ENCODE measurements at places on chromosomes 7 and 10.

GRCh38 chr10:44015702-44016500 lies 367.2 kb upstream of the ZNF32 start:
- no peak for DNase-seq

- DNase-seq: no peak
Observed at GRCh38 chr7:73433924-73434700, 534 bp downstream of the FZD9 start.

GRCh38 chr7:31368620-31369019 lies 28.1 kb upstream of the NEUROD6 start:
- DNase-seq: no peak

DNA sequence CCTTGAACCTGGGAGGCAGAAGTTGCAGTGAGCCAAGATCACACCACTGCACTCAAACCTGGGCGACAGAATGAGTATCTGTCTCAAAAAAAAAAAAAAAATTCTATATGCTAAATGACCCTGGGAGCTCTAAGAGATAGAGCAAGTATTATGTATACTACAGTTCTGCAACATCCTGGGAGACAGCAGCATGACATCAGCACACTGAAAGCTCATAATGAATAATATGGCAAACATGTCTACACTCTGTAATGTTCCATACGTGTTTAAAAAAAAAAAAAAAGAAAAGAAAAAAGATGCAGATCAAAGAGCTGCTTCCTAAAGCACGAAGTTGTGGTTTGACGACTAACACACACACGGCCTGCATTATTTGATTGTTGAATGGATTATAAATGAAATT lies 72.5 kb downstream of the CUL2 start:
- no peak for DNase-seq

GRCh38 chr7:155979566-155979965 lies 167.3 kb upstream of the SHH start:
- no peak for DNase-seq

- DNase-seq: no peak
Observed at GRCh38 chr7:38476764-38477163, 154.4 kb downstream of the AMPH start.

GRCh38 chr10:28139138-28139537 lies 140.3 kb upstream of the ODAD2 start:
- no peak for DNase-seq

DNA sequence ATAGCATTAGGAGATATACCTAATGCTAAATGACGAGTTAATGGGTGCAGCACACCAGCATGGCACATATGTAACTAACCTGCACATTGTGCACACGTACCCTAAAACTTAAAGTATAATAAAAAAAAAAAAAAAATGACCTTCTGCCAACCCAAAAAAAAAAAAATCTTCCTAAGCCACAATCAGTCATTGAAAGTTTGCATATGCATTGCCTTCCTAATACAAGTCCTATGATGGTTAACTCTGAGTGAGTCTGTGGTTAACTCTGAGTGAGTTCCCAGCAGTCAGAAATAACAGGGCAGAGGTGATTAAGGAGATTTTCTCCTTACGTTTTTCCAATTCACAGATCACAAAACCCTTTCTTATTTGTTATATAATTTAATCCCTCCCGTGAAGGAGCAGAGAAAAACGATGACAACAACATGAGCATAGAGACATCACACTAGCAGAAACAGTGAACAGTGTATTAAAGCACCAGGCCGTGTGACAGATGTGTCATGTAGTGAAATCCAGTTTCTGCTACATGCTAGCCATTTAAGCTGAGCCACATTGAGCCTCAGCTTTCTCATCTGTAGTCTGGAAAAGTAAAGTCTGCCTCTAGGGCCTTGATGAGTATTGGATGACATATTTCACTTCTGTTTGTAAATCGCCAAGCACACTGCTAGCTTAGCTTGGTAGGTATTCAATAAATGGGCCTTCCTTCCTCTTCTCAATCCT lies 7.4 kb upstream of the RNF148 start:
- no peak for DNase-seq

DNA sequence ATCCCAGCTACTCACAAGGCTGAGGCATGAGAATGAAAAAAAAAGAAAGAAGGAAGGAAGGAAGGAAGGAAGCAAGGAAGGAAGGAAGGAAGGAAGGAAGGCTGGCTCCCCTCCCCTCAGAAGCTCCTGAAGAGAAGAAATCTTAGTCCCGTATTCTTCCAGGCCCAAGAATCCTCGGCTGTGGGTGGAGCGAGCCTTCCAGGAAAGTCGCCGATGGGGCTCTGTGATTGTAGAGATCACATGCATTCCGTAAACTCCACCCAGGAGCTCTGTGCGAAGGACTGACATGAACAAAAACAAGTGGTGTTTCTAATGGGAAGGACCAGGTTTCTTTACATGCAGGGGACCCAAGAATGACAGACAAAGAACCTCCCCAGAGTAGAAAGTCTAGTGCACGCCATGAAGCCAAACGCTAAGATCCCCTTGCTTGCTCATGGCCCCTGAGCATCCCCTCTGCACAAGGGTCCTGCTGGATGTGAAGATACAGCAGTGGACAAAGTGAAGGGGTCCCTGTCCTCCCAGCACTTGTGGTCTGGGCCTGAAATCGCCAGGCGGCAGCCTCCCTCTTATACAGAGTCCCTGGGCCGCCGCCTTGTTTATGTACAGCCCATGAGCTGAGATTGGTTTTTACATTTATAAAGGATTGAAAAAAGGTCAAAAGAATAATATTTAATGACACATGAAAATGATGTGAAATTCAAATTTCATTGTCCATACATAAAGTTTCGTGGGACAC lies 25.2 kb downstream of the CNPY1 start:
- no peak for DNase-seq

GRCh38 chr7:95141755-95142154 lies 182.6 kb downstream of the PON1 start:
- no peak for DNase-seq

All from NCI-H1436 treated with DMSO at 0.1 percent for 48 hours (cell line).